ENCODE measurements at places on chromosomes 12 and 14.

DNA sequence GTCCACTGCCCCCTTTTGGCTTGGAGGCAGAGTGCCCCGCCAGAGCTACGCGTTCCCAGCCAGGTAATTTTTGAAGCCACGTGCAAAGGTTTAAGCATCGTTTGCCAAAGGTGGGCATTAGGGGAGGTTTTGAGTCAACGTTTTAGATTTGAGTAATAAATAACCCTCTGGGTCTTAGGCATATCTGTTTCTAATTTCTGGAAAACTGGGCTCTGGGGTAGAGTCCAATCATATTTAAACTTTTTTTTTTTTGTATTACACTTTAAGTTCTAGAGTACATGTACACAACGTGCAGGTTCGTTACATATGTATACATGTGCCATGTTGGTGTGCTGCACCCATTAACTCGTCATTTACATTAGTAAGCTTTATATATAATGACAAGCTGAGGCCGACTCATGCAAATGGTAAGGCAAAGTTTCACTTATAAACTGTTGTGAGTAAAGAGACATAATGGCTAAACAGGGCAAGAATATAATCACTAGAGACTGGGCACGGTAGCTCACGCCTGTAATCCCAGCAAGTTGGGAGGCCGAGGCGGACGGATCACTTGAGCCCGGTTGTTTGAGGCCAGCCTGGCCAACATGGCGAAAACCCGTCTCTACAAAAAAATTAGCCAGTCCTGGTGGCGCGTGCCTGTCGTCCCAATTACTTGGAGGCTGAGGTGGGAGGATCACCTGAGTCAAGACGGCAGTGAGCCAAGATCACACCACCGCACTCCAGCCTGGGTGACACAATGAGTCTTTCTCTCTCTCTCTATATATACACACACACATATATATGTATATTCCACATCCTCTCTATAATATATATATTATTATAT, 491 bp upstream of the NR2C1 start:
- DNase-seq = no peak

- no peak for DNase-seq
Observed at GRCh38 chr12:75087654-75088053, 122.0 kb downstream of the KCNC2 start.

- peak; percentile 83 for DNase-seq
Observed at GRCh38 chr12:94100990-94101737, 47.2 kb upstream of the PLXNC1 start.

DNA sequence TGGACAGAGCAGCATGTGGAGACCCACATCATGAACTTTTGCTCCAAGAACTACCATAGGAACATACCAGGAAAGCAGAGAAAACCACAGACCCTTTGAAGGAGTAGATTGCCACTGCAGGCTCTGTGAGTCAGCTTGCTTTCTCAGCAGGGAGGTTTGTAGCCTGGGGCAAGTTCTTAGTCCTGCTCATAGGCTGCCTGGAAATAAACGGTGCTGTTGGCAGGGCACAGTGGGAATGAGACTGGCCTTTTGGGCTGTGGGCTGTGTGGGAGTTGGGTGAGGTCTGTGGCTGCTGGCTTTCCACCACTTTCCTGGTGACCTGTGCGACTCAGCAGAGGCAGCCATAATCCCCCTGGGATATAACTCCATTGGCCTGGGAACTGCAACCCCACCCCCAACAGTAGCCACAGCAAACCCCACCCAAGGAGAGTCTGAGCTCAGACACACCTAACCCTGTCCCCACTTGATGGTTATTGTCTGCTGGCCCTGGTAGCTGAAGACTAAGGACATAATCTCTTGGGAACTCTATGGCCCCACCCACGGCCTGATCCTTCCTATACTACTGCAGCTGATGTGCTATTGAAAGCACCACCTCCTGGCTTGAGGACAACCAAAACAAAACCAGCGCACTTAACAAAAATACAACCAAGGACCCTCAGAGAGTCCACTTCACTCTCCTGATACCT, 192.1 kb upstream of the GARIN6 start:
- DNase-seq = no peak

DNA sequence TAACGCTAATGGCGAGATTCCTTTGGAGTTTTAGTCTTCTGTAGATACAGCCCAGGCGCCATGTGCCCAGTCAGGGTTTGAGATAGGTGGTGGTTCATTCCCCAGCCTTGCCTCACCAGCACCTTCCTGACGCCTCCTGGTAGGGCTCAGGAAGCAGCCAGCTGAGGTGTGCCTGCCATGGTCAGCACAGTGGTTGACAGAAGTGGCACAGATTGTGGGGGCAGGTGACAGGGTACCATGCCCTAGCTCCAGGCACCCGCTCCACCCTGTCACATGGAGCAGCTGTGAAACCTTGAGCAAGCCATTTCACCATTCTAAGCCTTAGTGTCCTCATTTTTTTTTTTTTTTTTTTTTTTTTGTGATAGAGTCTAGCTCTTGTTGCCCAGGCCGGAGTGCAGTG, 45.6 kb downstream of the EVL start:
- no peak for DNase-seq

GRCh38 chr14:79842270-79842669, 369.0 kb downstream of the DIO2 start:
- DNase-seq = no peak

GRCh38 chr14:103384450-103385151, 614 bp upstream of the MARK3 start:
- DNase-seq = no peak

DNA sequence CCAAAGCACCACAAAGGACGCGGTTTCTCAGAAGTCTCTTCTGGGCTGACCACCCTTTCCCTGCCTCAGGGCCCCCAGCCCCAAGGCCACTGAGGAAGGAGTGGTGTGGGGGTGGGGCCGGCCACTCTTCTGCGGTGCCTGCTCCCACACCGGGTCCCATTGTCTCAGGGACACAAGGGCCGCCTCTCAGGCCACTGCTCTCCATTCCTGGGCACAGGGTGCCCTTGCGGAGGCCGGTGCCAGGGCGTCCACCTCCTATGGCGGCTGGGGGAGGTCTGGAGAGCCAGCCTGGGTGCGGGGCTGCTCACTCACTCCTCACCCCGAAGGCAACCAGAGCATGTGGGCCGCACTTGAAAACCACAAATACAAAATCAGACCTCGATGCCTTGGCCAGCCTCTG, 44.1 kb downstream of the PRIMA1 start:
- no peak for DNase-seq

- DNase-seq = no peak
Observed at GRCh38 chr12:56723889-56724700, 1.0 kb downstream of the NACA start.

GRCh38 chr14:73995977-73996378, 23.1 kb downstream of the ENTPD5 start:
- no peak for DNase-seq

- DNase-seq = no peak
Observed at GRCh38 chr12:45464699-45465098, 248.8 kb downstream of the ANO6 start.

DNA sequence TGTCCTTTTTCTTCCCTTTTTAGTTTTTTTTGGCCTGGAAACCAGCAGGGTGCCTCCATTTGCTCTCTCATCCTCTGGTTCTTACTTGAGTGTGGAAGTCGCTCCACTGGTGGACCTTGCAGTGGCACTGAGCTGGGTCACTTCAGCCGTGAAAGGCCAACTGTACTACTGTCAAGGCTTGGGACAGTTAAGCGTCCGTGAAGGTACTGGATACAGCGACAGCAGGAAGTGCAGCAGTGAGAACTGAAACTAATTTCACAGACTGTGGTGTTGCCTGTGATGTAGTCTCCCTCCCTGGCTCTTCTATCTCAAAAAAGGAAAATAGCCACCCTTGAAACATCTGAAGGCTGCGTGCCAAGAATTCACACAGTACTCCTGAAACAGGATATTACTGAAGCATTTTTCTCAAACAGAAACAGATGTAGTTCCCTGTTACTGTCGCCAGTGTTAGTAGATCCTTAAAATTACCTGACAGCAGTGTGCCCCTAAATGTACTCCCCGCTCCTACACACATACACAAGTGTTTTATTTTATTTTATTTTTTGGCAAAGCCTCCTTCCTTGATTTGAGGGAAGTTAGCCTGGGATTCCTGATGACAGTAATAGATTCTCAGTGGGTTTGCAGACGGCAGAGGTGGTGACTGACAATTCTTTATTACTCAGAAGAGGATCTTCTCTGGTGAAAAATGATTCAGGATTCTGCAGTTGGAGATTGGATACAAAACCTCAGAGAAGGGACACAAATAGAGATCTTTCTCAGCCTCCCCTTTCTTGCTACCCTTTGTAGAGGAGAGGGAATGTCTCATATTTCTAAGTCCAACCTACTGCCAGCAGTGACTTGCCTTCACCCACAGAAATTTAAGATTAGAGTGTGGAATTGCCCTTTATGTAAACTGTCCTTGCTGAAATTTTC, 4.4 kb downstream of the SUSD6 start:
- DNase-seq = no peak

GRCh38 chr14:37641117-37641516, 45.7 kb downstream of the TTC6 start:
- no peak for DNase-seq

DNA sequence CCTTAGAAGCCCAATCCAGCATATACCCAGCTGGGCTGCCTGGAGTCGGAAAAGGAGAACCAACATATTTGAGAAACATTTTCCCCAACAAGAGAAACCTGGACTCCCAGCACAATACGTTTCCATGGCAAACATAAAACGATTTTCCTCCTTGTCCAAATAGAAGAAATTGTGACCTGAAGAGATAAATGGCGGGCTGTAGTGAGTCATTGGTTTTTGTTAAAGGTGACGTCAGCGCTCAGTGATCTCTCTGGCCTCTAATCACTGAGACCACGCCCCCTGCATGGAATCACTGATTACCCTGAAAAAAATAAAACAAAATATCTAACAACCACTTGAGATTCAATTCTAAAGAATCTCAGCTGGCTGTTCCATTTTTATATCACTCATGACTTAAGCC, 6.0 kb downstream of the CCDC60 start:
- DNase-seq = no peak

GRCh38 chr12:14825256-14825655, 11.3 kb upstream of the SMCO3 start:
- no peak for DNase-seq

GRCh38 chr14:90828642-90829487, 12.6 kb upstream of the TTC7B start:
- DNase-seq = no peak

DNA sequence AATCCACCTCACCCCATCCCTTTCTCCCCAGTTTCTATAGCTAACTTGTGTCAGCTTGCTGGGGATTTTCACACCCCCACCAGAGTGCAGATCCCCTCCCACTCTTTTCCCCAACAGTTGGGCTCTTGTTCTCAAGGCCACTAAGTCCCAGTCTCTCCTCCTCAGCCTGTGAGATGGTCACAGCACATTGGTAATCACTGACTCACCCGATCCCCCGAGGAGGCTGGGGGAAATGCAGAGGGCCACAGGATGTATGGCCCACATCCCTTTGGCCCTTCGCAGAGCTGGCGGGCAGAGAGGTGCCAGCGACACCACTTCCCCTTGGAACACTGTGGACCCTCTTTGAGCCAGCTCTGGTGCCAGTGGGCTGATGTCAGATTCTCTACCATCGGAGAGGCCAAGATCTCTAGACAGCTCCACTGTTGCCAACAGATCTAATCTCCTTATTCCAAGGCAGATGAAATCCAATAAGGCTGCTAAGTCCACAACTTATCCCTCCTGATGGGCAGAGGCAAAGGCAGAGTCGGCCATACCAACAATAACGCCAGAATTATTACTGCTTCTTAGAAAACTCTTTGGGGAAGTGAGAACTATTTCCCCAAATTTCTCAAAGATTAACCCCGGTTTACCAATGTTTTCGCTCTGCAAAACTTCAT, 1.6 kb downstream of the FMNL3 start:
- DNase-seq = peak; percentile 61

DNA sequence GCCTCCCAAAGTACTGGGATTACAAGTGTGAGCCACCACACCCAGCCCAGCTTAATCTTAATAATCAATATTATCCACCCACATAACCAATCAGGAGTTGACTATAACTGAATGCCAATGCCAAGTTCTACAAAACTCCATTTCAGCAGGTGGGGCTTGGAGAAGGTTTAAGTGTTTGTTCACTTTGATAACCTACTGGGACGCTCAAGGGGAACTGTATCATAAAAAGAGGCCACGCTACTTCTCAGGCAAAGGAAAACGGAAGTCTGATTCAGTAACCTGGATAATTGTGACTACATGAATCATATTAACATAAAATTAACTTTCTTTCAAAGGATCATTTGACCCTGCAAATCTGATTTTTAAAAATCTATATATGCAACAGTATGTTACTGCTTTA, 179.2 kb downstream of the BCAT1 start:
- no peak for DNase-seq

- no peak for DNase-seq
Observed at GRCh38 chr12:15627995-15628945, 160.9 kb downstream of the EPS8 start.

DNA sequence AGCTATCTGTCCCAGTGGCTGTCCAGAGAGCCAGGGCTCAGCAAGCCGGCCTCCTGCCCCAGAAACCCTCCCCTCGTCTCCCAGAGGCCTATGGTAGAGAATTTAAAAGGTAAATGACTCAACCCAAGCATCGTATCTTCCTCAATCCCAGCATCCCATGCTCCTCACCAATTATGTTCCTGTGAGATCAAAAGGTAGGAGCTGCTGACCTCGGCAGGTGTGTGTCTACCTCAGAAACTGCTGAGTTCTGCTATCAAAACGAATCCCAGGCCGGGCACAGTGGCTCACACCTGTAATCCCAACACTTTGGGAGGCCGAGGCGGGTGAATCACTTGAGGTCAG, 49.3 kb downstream of the FOXN3 start:
- no peak for DNase-seq

DNA sequence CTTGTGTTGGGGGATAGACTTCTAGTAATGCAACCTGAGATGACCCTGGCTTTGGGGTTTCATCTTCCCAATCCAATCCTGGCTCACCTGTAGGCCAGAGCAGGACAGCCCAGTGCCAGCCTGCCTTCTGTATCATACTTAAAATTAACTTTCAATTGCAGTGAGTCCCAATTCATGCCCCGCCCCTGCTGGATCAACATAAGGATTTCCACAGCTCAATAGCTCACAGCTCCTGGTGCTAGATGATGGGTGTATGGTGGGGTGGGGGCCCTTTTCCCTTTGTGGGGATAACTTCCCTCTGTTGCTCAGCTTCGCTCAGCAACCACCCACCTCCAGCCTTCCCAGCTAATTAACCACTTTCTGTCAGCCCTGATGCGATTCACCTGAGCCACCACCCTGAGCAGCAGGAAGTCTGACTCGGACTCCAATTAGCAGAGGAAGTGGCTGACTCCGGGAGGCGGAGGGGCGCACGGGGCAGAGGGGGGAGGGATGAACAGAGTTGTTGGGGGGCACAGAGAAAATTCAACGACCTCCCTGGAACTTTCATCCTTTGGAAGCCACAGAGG, 24.3 kb upstream of the CHGA start:
- DNase-seq = no peak

- no peak for DNase-seq
Observed at GRCh38 chr14:27228053-27228452, 630.2 kb upstream of the NOVA1 start.

GRCh38 chr12:108653082-108653516, 19.4 kb upstream of the SELPLG start:
- DNase-seq = no peak

GRCh38 chr12:109770104-109770860, 56.7 kb downstream of the FAM222A start:
- DNase-seq = peak; percentile 3
